Fibroblast of skin of left biceps (primary cell): ENCODE measurements at places on chromosomes 3 and 15.

GRCh38 chr3:57675530-57675929 is 17.3 kb downstream of the DENND6A start:
- DNase-seq, result no peak

- DNase-seq, result no peak
These were observed 10.4 kb downstream of the SLC12A8 start for GRCh38 chr3:125202197-125202596.

DNA sequence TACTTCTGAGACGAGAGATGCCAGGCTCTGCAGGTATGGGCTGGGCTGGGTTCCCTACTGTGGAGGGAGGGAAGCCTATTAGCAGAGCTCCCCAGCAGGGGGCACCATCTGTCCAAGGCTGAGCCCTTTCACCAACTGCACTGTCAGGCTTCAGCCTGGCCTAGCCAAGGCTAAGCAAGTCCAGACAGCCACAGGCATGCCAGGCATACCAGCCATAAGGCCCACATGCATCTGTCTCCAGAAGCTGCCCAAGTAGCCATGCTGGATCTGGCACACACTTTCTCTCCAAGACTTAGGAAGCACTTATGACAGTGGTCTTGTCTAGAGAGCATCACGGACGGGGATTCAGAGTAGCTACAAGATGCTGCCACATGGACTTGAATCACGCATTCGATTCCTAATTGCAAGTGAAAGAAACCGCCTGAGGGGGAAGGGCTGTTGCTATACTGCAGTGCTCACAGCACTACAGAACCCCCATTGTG is 28.3 kb downstream of the RUVBL1 start:
- peak; percentile 40 for DNase-seq

DNA sequence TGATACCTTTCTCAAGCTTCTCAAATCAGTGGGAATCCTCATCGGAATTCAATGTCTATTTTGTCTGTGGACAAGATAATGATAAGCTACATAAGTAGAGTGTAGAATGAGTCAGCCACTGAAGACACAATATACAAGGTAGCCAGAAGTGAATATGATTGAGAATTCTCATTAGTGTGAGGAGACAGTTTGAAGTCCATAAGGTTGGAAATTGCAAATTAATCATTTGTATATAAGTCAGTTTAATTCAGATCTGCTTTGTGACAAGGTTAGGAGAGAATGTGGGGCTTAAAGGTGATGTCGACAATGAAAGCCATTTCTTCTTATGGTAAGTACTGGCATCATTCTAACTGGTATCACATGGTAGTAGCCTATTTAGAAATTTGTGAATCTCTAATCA is 4.2 kb downstream of the ARPP21 start:
- no peak for DNase-seq
